ENCODE measurements at places on chromosomes 4 and X.

DNA sequence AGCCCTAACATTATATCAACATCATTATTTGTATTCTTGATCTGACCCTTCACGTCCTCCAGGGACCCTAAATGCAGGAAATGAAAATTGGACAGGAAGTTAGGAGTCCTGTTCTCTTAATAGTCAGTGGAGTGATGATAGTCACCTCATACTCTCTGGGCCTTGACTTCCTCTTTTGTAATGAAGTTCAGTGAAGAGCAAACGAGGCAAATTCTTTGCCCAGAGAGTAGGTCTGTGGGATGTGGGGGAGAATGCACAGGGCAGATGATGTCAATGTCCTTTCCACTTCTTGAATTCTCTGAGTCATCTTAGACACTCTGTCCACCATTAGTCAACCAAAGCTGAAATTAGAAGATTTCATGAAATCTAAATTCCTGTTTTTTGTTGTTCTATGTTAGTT is 17.1 kb upstream of the GPRIN3 start:
- no peak for DNase-seq

GRCh38 chrX:40177117-40177430 is 79.3 kb upstream of the BCOR start:
- no peak for DNase-seq

DNA sequence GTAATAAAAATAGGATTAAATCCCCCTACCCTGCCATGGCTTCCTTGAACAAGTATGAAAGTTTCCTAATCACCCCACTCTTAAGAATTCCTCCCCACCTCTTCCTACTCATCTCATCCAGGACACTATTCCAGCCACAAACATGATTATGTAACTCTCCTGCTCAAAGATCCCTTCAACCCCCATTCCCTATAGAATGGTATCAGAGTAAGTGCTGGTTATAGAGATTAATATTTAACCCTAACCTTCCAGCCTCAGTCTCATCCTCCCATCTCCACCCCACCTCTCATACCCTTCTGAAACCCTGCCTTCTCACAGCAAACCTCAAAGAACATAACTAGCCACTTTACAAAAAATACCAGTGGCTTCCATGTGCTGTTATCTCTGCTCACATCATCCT is 155.1 kb downstream of the PPP3CA start:
- DNase-seq, result no peak

DNA sequence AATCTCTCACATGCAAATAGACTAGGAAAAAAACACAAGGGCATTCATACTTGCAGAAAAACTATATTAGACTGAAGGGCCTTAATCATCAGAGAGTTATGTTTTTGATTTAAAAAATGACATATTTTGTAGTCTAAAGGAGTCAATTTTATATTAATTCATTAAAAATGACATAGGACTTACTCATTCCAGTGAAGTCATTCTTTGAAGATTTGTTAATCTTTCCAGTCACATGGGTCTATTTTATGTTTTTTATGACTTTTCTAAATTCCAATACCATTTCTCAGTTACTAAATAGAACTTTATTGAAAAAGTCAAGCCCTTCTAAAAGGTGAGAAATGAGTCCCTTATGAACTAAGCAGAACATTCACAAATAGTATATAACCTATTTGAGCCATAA is 743.8 kb upstream of the INTU start:
- DNase-seq, result peak; percentile 36

- no peak for DNase-seq
Measured at GRCh38 chr4:182018691-182019090, 224.5 kb upstream of the TENM3 start.

DNA sequence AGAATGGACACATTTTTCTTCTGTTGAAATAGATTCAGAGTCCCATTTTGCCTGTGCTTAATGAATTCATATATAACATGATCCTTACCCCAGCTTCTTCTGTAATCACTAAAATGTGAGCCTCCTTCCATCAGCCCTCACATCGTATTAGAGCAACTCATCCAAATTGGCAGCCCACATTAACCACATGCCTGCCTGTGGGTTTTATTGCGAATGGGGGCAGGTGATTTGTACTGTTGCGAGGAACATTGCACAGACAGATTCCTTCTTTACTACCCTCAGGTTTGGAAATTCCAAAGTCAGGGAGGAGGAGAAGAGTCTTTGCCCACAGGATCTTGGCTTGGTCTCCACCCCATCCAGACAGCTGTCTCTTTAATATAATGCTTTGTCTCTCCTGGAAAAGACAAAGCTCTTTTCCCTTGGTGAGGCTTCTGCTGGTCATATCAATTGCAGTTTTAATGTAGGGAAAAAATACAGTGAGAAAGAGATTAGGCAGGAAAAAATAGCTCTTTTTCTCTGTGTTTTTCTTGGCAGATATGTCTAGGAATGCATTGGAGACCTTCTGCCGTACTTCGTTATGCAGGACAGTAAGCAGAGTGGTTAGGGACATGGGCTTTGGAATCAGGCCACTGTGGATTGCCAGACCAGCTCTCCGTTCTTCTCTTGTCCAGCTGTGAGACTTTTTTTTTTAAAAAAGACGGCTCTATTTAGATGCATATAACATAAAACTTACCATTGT is 371.2 kb downstream of the AFF2 start:
- peak; percentile 79 for DNase-seq

GRCh38 chr4:184280591-184281071 is 63.0 kb upstream of the ENPP6 start:
- DNase-seq, result no peak

Measured in GM04503 (cell line).